ENCODE measurements at places on chromosomes 1 and 21.

DNA sequence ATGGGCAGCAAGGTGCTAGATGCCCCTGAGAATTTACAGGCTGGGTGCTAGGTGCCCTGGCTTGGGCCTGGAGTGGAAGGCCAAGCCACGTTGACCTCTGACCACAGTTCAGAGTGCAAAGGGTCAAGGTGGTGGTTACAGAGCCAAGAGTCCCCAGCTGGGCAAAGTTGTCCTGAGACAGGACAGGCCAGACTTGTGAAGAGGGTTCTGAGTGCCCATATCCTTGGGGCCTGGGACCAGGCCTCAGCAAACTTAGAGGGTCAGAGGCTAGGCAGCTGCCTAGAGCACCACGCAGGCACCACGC, 18.9 kb upstream of the SELENON start:
- DNase-seq: no peak

DNA sequence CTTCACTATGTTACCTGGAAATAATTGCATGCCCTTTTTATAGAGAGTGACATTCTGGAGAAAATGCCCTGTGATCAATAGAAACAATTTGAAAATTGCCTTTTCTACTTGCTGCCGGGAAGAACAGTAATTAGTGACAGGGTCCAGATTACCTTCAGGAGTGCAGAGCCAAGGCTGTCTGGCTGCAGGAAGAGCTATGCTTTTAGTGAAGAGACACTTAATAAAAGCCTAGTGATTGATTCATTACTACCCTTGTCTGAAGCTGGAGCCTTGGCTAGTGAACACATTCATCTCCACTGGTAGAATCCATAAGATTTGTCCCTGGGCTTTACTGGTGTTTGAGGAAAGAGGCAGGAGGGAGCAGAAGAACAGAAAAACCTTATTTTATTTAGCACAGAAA, 12.9 kb upstream of the DNASE2B start:
- DNase-seq: no peak

DNA sequence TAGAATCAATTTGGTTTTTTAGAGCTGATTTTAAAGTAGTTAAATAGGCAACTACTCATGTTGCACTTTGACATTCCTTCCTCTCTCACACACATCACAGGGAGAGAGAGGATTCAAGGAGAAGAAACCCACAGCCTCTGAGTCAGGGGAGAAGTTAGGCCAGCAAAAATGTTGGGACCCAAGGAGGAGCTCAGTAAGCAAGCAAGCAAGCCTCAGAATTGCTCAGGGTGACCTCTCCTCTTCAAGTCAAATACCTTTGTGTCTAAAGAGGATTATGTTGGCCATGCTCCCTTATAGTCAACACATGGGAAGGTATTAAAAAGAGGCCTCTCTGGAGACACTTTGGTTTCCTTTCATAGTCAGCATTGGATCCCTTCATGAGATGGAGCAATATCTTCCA, 80.5 kb upstream of the WARS2 start:
- no peak for DNase-seq

DNA sequence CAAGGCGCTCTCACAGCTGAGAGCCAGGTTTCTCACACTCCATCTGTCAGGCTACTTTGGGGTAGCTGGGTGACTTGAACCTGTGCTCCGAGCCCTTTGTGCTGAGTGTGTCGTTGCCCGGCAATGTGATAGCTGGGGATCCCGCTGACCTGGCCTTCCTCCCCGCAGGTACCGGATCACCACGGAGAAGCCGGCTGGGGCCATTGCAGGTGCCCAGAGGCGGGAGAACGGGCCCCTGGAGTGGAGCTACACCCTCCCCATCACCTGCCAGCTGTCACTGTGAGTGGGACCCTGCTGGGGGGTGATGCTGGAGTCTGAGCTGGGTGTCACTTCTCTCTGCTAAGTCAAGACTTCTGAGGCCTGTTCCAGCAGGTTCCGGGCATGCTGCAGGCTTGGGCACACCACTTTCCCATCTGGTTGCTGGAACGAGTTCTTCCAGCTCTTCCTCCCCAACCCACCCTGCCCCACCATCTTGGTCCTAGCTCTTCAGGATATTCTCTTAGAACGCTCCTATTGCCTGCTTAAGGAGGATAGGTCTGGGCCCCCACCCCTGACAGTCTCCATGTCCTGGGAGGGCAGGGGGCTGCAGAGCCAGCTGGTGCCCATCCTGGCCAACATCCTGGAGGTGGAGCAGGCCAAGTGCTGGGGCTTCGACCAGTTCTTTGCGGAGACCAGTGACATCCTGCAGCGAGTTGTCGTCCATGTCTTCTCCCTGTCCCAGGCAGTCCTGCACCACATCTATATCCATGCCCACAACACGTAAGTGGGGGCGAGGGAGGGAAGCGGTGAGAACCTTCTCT, 7.5 kb downstream of the IKBKE start:
- DNase-seq: no peak

- no peak for DNase-seq
Observed at GRCh38 chr1:40799351-40799867, 15.8 kb downstream of the KCNQ4 start.

DNA sequence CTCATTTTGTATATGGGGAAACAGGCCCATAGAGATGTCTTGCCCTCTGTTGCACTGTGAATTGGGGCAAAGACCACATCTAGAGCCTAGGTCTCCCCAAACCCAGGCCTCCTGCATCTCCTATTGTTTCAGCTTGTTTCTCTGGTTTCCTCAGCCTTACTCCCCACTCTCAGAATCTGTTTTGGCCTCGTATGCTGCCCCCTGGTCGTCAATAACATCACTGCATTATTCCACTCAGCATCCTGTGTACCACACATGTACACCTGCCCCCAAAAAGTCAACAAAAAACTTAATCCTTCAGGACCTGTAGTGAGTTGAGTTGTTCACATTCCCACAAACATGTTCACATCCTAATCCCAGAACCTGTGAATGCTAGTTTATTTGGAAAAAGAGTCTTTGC, 184.8 kb downstream of the BRINP2 start:
- no peak for DNase-seq

DNA sequence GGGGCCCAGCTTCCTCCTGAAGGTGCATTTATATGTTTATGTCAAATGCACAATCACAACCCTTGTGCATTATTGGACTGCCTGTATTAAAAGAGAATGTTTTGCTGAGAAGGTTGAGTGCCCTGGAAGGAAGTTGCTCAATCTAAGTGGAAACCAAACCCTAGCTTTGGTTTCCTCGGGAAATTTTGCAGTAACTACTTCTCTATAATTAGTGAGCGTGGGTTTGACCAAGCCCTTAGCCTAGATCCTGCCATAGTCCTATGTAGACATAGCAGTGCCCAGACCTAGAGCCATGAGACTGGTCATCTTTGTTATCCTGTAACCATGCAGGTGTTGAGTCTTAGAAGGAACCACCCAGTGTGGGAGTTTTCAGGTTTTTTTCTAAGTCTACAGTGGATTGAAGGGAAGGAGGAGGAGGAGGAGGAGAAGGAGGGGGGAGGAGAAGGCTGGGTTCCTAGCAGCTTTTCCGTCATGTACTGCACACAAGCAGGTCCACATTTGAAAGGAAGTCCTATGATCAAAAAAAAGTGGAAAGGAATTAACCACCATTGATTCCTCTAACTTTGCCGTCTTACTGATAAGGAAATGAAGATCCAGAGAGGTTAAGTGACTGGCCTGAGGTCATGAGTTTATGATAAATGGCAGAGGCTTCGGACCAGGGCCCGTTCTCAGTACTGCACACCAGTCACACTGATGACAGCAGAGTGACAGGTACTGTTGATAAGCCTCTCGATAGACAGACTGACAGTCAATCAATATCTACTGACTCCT, 72.2 kb upstream of the LYST start:
- no peak for DNase-seq

GRCh38 chr1:15683345-15684039, 628 bp upstream of the PLEKHM2 start:
- no peak for DNase-seq

DNA sequence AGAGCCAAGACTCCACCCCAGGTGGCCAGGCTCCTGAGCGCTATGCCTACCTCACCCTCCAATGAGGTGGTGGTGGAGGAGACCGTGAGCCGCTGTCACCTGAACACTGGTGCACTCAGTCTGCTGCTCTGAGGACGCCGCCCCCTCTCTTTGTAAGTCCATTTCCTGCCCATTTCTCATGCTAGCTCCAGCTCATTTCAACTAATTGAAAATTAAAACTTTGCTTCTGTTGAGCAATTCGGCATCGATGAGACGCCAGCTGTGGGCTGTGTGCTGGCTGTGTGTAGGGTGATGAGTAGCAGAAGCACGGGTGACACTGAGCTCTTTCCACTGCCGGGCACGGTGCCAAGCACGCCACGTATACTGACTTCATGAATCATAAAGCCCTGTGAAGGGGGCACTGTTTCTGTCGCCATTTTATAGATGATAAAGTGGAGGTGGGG, 11.2 kb downstream of the TNFRSF1B start:
- DNase-seq: peak; percentile 94

DNA sequence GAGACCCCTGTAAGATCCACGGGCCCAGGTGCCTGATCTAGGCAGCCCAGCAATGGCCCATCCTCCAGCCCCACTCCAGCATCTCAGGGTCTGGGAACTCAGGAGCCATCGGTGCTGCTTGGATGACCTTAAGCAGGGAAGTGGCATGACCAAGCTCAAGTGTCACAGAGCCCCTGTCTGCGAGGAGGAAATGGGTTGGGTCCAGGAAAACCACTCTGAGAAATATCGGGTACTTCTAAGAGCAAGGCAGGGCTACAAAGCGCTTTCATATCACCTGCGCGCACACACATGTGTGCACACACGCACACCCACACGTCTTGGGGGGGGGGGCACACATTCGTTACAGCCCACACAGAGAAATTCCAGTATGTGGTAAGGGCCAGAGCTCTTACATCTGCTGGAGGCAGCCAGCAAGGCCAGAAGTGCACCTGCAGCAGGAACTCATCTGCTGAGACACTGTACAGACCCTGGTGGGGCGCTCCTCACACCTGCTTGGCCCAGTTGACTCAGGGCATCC, 32.6 kb upstream of the SPOCD1 start:
- DNase-seq: no peak

DNA sequence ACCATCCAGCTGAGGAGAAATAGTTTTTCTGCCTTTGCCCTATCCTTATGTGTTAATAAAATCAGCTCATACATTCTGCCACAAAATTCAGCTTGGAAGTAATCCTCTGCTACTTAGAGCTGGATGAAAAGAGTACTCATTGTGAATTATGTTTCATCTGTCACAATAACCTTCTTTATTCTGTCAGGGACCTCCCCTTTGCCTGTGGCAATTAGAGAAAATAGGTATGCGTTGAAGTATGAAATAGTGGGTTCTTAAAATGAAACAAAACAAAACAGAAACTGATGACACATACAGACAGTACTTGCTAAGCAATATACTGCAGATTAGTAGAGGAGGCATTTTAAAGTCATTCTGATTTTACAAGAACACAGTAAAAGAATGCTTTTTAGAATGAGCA, 578.5 kb downstream of the USP25 start:
- no peak for DNase-seq

- DNase-seq: no peak
Observed at GRCh38 chr1:81545734-81546133, 255.0 kb upstream of the ADGRL2 start.

DNA sequence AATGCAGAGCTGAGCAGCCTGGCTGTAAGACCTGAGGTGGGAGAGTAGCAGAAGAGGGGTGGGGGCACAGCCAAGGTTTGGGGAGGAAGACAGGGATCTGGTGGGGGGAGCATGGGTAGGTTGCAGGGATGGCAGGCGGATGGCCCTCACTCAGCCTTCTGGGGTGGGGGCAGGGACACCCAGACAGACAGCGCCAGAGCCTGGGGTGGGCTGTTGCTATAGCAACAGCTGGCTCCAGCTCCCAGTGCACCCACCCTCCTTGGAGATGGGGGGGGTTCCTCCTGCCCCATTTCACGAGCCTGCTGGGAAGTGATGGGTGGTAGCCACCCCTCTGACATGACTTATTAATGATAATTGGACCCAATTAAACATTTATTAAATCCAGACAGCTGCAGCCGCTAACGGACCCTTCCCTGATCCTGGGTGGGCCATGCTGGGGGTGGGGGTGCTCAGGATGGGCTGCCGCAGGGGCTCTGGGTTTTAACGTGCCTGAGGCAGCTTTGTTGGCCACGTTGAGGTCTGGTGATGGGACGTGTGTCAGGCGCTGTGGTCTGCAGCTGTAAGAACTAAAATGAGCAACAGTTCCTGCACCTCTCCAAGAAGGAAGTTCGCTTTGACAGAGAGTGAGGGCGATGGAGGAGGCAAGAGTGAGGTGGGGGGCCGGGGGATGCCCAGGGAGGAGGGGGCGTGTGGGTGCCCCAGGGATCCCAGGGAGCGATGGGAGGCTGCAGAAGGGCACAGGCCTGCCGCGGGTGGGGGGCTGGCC, 19.4 kb downstream of the AGRN start:
- DNase-seq: no peak

- no peak for DNase-seq
Observed at GRCh38 chr1:204213668-204214662, at the start of gene GOLT1A. GOLT1A (minus strand) TSS chr1:204213988; CDS start chr1:204213906, 82 bp downstream.

- no peak for DNase-seq
Observed at GRCh38 chr1:108034396-108034795, 69.4 kb upstream of the VAV3 start.

DNA sequence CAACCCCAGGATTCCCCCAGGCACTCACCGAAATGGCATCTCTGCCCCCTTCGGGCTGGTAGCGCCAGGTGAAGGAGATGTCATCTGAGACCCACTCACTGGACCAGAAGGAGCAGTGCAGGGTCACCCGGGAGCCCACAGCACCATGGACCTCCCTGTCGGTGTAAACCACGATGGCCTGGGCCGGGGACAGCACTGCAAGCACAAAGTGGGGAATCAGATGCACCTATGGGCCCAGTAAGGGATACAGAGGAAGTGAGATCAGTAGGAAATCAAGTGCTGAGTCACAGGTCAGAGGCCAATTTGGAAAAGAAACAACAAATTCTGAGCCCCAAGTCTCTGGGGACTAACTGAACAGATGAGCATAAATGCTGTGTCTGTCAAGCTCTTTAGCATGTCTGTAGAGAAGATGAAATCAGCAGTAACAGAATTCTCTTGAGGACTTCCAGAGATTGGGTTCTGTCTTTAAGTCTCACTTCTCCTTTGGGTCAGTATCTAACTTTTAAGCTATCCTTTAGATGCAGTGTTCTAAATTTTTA, 2.5 kb downstream of the MPZ start:
- DNase-seq: no peak

DNA sequence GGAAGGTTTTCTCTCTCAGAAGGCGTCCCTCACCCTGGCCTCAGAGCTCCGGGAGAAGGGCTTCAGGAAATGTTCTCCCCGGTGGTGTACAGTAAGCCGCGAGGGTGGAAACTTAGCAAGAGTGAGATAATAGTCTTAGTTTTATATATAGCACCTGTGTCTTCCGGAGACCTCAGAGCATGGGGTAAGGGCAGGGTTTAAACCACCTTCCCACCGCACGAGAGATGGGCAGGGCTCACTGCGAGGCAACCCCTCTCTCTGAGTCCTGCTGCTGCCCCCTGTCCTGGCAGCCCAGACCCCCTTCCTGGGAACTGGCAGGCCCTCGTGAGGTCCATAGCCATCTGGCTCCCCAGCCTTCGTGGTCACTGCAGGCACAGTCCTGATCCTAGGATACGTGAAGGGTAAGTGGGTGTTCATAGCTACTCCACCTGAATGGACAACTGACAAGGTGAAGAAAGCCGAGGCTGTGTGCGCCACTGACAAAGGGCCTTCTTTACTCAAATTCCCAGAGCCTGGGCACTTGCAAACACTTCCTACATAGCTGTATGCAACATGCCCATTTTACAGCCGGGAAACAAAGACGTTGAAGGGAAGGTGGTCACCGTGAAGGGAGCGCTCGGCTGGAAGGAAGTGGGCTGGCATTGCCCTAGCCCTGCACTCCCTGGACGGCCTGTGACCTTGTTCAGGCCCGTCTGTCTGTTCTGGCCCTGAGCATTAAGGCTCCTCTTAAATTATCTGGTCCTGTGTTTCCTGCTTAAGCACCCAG, 26.9 kb downstream of the ITPKB start:
- DNase-seq: no peak

GRCh38 chr1:1345860-1346500, 3.2 kb downstream of the DVL1 start:
- DNase-seq: no peak
